Memory B cell (primary cell): ENCODE measurements at places on chromosomes 1 and 21.

- no peaks in the 10 kb centered on the region for H3K36me3 ChIP-seq
- DNase-seq = no peak
- no peaks in the 10 kb centered on the region for H3K4me1 ChIP-seq
- no peak overlapping the region for H3K4me3 ChIP-seq
Observed at GRCh38 chr1:163610486-163610885, 288.7 kb downstream of the NUF2 start.

- peaks cover 13% of the 10 kb centered on the region for H3K36me3 ChIP-seq
- DNase-seq = no peak
- no peak overlapping the region for H3K4me3 ChIP-seq
Observed at GRCh38 chr1:54857746-54858561, 29.0 kb downstream of the DHCR24 start.

DNA sequence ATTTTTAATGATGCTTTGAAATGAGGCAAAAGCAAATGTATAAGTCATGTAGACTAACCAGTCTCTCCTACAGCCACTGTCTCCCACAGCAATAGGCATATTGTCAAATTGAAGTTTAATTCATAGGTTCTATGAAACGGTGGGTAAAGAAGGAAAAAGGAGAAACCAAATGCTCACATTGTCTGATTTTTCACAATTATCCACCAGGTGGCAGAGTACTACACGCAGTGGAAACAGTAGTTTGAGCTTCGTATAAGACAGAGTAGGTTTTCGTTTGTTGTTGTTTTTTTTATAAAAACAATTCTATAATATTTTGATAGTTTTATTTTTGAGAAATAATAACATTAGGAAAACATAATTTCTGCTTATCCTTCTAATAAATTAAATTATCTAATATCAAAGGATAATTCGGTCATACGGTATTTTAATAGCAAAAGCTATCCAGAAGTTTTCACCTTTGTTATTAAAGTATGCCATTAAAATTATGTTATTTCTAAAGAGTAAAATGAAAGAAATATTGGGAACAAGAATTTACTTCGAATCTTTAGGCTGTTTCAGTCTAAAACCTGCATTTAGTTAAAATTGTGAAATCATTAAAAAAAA lies 39.1 kb downstream of the TYW3 start:
- no peaks in the 10 kb centered on the region for H3K36me3 ChIP-seq
- peak; percentile 11 for DNase-seq
- no peak overlapping the region for H3K4me3 ChIP-seq
- peaks cover 2% of the 10 kb centered on the region for H3K27me3 ChIP-seq
- H3K27ac ChIP-seq = no peak overlapping the region

DNA sequence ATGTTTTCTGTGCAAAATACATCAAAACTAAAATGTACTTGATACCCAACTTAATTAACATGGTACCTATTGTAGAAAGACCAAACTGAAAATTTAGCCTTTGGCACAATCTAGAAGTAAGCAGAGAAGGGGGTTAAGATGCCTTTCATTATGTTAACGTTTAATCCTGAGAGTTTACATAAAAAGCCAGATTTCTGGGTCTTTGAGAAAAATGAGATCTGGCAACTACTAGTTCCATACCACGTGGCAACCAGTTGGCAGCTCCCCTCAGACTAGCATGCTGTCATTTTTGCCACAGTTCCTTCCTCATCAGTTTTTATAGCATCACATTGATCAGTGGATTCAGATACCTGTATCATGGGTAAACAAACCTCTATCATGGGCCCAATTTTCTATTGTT lies 1.5 kb downstream of the RO60 start:
- H3K4me1 ChIP-seq = peaks cover 27% of the 10 kb centered on the region
- no peak for DNase-seq
- H3K27ac ChIP-seq = peak overlapping the region; percentile 21
- peak overlapping the region; percentile 45 for H3K4me3 ChIP-seq
- no peaks in the 10 kb centered on the region for H3K27me3 ChIP-seq

- DNase-seq = no peak
- no peak overlapping the region for H3K27ac ChIP-seq
- H3K4me1 ChIP-seq = peaks cover 3% of the 10 kb centered on the region
- peaks cover 2% of the 10 kb centered on the region for H3K27me3 ChIP-seq
Observed at GRCh38 chr1:39147099-39148025, 57.1 kb upstream of the MACF1 start.

DNA sequence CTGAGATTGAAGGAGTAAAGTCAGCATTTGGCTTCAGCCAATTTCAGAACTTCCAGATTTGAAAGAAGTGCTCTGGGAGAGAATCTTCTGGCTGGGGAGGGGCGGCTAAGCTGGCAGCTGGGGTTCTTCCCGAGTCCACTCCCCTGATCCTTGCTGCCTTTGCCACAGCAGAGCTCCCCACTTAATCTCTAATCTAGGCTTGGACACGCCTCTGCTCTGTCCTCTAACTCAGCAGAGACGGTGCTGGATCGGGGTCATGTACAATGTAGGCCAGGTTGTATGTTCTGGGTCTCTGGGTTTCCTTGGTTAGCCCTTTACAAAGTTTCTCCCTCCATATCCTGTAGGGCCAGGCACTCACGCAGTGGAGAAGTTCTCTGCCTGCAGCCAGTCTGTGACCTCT lies 10.1 kb upstream of the GSTM3 start:
- no peak overlapping the region for H3K4me3 ChIP-seq
- no peaks in the 10 kb centered on the region for H3K36me3 ChIP-seq
- H3K27ac ChIP-seq = no peak overlapping the region
- H3K4me1 ChIP-seq = no peaks in the 10 kb centered on the region
- DNase-seq = no peak

- no peaks in the 10 kb centered on the region for H3K27me3 ChIP-seq
- H3K4me1 ChIP-seq = no peaks in the 10 kb centered on the region
- H3K27ac ChIP-seq = no peak overlapping the region
- H3K36me3 ChIP-seq = no peaks in the 10 kb centered on the region
- no peak for DNase-seq
- H3K4me3 ChIP-seq = no peak overlapping the region
Observed at GRCh38 chr21:30984889-30985288, 53.4 kb downstream of the KRTAP19-8 start.

DNA sequence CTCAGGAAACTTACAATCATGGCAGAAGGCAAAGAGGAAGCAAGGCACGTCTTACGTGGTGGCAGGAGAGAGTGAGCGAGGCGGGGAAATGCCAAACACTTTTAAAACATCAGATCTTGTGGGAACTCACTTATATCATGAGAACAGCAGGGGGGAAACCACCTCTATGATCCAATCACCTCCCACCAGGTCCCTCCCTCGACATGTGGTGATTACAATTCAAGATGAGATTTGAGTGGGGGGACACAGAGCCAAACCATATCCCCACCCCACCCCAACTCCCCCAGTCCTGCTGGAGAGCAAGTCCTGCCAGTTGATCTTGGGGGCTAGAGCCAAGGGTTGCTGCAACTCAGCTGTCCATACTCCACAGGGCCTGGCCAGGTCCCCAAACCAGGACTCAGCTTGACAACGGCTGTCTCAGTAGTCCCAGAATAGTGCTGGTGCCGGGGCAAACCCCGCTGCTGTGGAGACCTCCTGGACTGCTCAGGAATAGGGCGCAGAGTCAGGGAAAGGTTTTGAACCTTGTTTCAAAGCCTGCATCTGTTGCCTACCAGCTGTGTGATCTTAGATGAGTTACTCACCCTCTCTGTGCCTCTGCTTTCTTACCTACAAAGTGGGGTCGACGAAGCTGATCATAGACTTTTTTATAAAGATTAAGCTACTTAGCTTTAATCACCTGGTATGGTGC lies 79.5 kb downstream of the STUM start:
- DNase-seq = no peak
- H3K27me3 ChIP-seq = no peaks in the 10 kb centered on the region
- no peak overlapping the region for H3K27ac ChIP-seq
- no peak overlapping the region for H3K4me3 ChIP-seq

DNA sequence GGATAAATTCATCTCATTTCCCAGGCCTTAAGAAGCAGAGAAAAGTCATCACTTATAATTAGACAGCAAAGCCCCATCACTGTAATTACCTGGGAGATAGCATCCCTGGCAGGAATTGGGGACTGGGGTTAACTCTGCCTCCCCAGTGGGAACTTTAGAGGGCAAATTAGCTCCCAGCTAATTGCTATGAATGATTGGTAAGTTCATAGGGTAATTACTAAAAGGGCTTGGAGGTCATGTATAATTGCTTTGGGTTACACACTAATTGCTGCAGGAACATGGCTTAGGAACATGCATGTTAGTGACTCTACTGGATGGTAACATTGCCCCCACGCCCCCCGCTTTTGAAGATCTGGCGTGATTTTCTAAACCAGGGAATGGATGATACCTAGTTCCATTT lies 64.8 kb downstream of the UBE2T start:
- no peak for DNase-seq
- H3K36me3 ChIP-seq = no peaks in the 10 kb centered on the region
- H3K4me3 ChIP-seq = no peak overlapping the region

GRCh38 chr21:28294051-28294450 lies 698.6 kb downstream of the LTN1 start:
- peaks cover 1% of the 10 kb centered on the region for H3K36me3 ChIP-seq
- DNase-seq = no peak
- H3K27ac ChIP-seq = no peak overlapping the region
- H3K27me3 ChIP-seq = peaks cover 2% of the 10 kb centered on the region
- H3K4me3 ChIP-seq = no peak overlapping the region

- no peak for DNase-seq
- H3K27ac ChIP-seq = peak overlapping the region; percentile 64
- peak overlapping the region; percentile 40 for H3K4me3 ChIP-seq
- no peaks in the 10 kb centered on the region for H3K27me3 ChIP-seq
- H3K4me1 ChIP-seq = peaks cover 29% of the 10 kb centered on the region
- no peaks in the 10 kb centered on the region for H3K36me3 ChIP-seq
Observed at GRCh38 chr1:23718482-23718881, 24.8 kb upstream of the ELOA start.

GRCh38 chr1:114470681-114471080 lies 40.3 kb downstream of the TRIM33 start:
- H3K36me3 ChIP-seq = peaks cover 14% of the 10 kb centered on the region
- no peak for DNase-seq
- H3K4me1 ChIP-seq = peaks cover 39% of the 10 kb centered on the region
- no peak overlapping the region for H3K4me3 ChIP-seq
- H3K27me3 ChIP-seq = no peaks in the 10 kb centered on the region
